ENCODE measurements at places on chromosomes 12 and 14.

GRCh38 chr12:82671673-82672195 lies 15.0 kb upstream of the TMTC2 start:
- no peak for DNase-seq

GRCh38 chr14:39841088-39841487 lies 408.9 kb upstream of the FBXO33 start:
- DNase-seq, result no peak

GRCh38 chr14:83559721-83560120 lies 1970.2 kb upstream of the FLRT2 start:
- no peak for DNase-seq

GRCh38 chr12:69196302-69197288 lies 42.8 kb upstream of the CPSF6 start:
- no peak for DNase-seq

DNA sequence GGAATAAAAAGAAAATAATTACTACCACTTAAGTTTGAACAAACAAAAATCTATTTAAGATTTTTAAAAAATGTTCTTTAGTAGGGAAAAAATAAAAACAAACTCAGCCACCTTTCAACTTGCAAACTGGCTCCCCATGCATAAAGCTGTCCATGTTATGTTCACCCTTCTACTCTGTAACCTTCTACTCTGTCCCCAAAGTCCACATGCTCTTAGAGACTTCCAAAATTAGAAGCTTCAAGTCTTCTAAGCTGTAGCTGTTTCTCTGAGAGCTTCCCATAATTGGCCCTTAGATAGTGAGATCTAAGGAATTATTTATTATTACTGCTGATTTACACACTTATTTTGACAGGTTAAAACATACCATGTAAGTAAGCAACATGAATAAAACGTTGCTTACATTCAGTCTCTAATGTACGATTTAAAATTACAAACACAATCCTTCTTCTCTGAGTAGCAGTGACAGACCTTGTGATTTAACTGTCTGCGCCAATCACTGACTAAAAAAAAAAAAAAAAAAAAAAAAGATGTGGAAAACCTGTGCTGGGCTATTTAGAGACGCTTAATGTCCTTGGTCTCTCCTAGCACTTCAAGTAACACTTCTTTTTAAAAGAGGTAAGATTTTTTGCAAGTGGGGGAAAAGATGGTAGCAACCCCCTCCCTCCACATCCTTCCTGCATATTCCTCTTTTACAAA lies 28.3 kb upstream of the GRIP1 start:
- DNase-seq, result no peak

DNA sequence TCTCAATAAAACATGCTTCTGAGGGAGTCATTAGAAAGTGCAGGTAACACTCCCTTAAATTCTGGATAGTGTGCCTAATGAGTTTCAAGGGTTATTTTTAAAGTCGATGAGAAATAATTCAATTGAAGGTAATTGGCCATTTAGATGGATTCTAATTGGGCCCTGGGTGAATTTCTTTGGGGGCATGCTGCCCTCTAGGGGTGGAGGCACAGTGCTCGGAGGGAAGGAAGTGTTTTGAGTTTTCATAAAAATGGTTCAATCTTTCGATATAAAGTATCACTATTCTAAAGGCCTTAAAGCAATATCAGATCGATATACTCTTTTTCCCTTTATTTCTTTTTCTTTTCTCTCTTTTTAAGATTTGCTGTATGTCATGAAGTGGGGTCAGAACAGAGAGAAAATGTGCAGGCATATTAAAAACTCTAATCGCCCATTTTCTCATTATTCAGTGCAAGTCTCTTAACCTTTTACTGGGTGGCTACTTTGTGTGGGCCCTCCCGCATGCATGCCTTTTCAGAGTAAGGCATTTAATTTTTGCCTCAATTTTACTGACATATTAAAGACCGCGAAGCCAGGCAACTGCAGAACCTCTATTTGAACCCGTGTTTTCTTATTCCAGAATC lies 25.5 kb downstream of the NKX2-8 start:
- no peak for DNase-seq

DNA sequence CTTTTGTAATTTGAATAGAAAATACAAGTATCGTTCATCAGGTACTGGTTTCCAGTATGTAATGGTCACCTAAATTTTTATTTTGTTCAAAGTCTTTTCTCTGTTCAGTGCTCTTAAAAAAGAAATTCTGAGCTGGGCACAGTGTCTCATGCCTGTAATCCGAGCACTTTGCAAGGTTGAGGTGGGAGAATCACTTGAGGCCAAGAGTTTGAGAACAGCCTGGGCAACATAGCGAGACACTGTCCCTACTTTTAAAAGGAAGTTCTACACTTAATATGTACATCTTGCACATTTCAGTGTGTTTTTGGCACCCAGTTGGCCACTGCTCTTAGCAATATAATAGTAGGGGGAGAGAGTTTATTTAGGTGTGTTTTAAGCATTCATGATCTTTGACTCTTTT lies 27.9 kb downstream of the PCNX1 start:
- no peak for DNase-seq

GRCh38 chr14:74848768-74849167 lies 27.2 kb downstream of the PROX2 start:
- DNase-seq, result no peak

GRCh38 chr12:114209861-114210260 lies 196.1 kb downstream of the TBX5 start:
- no peak for DNase-seq

GRCh38 chr12:92049403-92049802 lies 96.2 kb downstream of the BTG1 start:
- DNase-seq, result no peak

DNA sequence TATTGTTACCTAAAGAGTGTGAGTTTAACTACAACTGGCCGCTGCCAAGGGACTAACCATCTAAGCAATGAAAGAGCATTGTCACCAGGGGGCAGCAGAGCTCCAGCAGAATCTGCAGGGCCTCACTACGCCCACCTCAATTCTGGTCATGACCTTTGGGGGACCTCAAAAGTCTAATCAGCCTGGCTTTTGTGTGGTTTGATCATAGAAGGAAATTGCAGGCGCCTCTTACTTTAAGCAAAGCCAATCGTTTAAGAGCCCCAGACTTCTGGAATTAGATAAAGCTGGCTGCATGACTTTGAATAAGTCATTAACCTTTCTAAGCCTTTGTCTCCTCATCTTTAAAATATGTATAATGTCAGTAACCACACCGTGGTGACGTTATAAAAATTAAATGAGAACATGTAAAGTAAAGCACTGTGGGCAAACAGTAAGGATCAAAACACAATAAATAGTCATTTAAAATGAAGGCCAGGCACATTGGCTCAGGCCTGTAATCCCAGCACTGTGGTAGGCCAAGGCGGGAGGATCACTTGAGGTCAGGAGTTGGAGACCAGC lies 58.6 kb downstream of the TBX3 start:
- no peak for DNase-seq

DNA sequence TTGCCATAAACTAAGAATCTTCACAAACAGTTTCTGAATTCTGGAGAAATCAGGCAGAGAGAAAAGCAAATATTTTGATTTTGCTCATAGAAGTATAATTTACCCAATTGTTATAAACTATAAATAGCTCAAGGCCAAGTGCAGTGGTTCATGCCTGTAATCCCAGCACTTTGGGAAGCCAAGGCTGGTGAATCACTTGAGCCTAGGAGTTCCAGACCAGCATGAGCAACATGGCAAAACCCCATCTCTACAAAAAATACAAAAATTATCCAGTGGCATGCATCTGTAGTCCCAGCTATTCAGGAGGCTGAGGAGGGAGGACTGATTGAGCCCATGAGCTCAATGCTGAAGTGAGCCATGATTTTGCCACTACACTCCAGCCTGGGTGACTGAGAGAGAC lies 19.6 kb upstream of the MMP19 start:
- DNase-seq, result no peak

GRCh38 chr12:30905463-30906009 lies 21.0 kb upstream of the TSPAN11 start:
- no peak for DNase-seq

- no peak for DNase-seq
Observed at GRCh38 chr14:55200651-55201050, 9.3 kb upstream of the DLGAP5 start.

- DNase-seq, result no peak
Observed at GRCh38 chr12:119180380-119181040, 1.8 kb downstream of the HSPB8 start.

DNA sequence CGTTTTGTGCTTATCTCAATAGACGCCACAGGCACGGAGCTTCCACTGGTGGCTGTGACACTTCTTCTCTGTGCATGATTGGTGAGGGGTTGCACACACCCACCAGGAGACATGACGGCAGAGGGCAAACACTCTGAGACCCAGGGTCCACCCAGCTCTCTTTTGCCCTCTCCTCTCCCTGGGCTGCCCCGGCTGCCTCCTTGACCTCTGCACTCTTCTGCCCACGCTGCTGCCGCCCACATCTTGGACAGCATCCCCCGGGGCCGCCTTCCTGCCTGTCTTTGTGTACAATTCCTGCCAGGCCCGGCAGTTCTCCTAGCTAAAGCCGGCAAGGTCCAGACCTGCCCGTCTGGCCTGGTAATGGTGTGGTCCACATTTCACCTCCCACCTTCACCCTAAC lies 44.7 kb downstream of the DPF3 start:
- DNase-seq, result no peak

DNA sequence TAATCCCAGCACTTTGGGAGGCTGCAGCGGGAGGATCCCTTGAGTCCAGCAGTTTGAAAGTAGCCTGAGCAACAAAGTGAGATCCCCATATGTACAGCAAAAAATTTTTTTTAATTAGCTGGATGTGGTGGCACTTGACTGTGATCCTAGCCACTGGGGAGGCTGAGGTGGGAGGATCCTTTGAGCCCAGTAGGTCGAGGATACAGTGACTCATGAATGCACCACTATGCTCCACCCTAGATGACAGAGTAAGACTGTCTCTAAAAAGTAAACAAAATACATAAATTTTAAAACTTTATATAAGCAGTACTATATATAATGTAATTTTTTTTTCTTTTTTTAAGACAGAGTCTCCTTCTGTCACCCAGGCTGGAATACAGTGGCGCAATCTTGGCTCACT lies 115.4 kb downstream of the ESR2 start:
- DNase-seq, result no peak

DNA sequence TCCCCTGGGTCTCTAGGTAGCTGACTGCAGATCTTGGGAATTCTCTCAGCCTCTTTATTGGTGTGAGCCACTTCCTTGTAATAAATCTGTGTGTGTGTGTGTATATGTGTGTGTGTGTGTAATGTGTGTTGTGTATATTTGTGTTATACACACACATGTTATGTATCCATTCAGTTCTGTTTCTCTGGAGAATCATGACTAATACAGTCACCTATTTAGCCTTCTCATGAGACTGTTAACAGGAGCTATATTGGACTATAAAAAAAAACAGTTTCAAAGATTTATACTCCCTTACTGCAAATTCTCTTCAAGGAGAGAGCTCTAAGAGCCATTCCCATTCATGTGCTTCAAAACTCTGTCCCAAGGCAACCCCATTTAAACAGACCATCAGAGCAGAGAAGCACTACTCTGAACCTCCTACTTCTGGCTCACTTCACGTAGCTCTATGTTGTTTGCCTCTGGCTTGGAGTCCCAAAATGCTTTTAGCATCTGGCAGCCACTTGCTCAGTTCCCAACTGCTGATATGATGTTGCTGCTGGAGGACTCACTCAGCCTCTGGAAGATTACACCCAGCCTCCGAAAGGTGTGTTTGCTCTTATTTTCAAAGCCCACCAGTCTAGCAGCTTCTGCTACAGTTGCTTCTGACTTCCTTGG lies 48.7 kb upstream of the KITLG start:
- no peak for DNase-seq

- DNase-seq, result no peak
Observed at GRCh38 chr14:44828023-44828422, 133.7 kb downstream of the KLHL28 start.

DNA sequence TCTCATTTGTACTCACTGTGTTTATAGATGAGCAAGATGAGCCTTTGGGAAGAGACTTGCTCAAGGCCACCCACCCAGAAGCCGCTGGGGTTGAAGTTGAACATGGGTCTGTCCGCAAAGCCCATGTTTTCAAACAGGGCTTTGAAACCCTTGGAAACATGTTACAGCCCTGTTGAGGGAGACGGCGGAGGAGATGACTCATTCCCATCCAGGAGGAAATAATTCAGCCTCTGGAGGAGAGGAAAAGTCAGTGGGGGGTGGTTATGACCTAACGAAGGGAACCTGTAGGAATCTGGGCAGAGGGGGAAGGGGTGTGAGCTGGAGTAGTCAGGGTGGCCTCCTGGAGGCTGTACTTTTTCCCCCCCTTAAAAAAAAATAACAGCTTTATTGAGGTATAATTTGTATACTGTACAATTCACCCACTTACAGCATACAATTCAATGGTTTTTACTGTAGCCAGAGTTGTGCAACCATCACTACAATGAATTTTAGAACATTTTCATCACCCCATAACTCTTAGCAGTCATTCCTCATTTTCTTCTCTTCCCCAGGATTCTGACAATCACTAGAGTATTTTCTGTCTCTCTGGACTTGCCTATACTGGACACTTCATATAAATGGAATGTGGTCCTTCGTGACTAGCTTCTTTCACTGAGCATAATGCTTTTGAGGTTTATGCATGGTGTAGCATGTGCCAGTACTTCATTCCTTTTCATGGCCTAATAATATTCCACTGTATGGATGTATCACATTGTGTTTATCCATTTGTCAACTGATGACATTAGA lies 1.9 kb upstream of the RIN3 start:
- no peak for DNase-seq

DNA sequence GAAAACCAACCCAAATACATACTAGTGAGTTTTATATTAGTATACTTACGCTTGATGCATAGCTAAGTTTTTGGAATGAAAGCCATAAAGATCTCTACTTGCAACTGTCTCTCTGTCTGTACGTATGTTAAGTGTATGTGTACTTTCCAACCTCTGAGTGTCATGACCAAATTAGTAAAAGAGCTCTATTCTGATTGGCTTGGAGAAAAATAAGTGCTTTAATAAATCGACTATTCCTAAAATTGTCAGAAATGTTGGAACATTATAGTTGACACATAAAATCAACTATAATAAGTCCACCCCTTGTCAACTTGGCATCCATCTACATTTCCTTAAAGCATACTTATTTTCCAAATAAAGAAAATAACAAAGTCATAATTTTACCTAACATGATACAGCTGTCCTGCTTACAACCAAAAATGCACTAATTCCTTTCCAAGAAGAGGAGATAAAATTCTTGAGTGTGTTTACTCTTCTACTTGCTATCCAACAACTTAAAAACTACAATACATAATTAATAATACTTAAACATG lies 507.4 kb upstream of the ATP2B1 start:
- no peak for DNase-seq

DNA sequence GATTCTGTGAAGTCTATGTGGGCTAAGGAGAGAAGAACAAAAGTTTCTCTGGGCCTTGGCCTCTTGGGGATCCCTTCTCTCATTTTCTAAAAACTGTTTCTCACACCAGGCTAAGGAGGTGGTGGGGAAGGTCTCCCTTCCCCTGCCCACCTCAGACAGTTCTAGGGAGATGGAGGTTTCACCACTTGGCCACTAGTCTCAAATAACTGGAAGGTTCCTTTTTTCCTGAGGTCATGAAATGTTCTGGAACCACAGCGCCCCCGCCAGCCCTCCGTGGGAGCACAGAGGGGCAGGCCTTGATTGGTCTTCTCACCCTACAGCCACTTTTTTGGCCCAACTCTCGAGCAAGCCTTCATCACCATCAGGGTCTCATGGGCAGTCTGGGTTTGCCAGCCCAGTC lies 12.6 kb downstream of the C12orf43 start:
- no peak for DNase-seq

GRCh38 chr14:104169005-104169698 lies 30.8 kb downstream of the KIF26A start:
- DNase-seq, result no peak

- DNase-seq, result no peak
Observed at GRCh38 chr12:6540181-6540877, 6.0 kb downstream of the GAPDH start.

All from effector memory CD4-positive, alpha-beta T cell (primary cell).